HT-29 (cell line): ENCODE measurements at places on chromosomes 7 and 10.

- no peak for DNase-seq
Observed at GRCh38 chr10:129965959-129966358, 1.9 kb upstream of the EBF3 start.

- DNase-seq, result peak; percentile 5
Observed at GRCh38 chr10:75070961-75071428, 40.5 kb upstream of the SAMD8 start.

DNA sequence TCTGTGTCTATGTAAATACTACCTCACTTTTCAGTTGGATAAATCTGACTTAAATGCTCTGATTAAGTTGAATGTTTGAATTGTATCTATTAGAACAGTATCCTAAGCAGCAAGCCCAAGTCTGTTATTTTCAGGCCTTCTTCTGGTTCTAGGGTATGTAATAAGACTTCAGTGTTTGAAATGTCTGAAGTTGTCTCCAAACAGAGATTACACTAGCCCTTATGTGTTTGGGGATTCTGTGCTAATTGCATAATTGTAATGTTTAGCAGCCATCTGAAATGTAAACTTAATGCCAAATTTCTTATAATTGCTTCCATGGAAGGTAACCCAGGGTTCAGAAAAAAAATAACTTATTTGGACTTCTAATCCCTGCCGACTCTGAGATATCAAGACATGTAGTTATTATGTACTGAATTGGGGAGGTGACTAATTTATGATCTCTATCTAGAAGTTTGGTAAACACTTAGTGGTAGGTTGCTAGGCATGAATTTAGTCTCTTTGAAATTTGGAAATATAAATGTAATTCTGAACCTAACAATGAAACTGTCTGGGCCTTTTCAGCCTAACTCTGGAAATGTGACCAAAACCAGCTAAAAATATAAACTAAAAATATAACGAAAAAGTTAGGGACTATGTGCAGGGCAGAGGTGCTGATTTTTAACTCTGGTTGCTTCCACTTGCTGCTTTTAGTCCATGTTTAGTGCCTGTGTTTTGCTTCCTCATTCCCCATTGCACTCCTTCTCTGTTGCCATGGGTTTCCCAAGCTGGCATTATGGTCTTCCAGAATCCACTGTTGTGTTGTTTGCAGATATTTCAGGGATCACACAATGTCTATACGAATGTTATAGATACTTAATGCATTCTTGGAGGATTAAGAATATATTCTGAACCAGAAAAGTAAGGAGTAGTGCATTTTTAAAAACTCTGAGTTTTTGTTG, 54.8 kb downstream of the MCU start:
- DNase-seq, result peak; percentile 71

DNA sequence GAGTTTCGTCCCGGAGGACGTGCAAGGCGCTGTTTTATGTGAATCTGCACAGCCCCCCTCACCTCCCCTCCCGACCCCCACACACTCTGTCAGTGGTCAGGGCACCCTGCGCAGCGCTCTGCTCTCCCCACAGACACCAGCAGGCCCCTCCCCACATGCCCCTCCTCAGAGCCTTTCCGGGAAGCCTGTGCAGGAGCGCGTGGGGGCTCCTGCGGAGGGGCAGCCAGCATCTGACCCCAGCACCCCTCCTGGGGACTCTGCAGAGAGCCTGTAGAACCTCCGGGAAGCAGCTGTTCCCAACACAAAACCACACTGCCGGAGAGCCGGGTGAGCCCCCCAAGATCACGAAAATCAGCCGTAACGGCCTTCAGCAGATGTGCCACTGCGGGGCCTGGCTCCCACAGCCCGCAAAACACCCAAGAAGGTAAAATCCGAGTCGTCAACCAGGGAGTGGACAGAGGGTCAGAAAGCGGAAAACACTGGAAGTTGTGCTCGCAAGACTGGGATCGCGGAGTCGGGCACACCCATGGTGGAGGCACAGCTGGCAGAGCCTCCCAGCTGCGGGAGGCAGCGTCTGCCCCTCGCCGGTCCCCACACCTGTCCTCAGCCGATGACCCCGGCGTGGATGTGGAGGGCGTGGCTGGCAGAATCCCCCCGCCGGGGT, 53.8 kb upstream of the PDGFA start:
- no peak for DNase-seq

GRCh38 chr7:103990991-103991390, 1.5 kb upstream of the RELN start:
- DNase-seq, result no peak

DNA sequence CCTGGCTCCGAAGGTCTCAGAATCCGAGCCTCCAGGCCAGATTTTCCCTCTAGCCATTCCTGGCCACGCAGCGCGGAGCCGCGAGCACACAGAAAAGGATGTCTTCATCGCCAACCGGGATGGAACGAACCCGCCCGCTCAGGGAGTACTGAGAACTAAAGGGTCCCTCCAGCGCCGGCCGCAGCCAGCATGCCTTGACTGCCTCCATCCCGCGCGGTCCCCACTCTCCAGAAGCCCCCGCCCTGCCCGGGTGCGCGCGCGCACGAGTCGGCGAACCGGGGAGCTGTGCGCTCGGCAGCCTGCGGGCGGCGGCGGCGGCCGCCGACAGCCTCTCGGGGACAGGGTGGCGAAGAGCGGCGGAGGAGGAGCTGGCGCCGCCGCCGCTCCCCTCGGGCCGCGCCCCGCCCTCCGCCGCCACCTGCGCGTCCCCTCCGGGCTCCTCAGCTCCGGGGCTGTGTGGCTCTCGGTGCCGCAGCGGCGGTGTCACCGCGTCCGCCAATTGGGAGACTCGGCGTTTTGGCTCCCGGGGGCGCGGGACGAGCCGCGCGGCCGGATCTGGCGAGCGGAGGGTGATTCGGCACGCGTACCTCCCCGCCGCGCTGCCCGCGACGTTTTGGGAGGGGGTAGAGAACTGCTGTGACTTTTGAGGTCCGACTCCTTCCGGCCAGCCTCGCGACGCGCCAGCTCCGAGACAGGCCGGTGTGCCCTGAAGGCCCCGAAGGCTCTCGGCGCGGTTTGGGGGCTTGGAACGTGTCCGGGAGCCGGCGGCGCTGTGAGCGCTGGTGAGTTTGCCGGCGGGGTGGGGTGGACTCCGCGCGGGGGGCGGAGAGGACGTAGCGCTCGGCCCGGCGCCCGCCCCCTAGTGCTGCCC, 453 bp upstream of the GALNT17 start:
- no peak for DNase-seq

DNA sequence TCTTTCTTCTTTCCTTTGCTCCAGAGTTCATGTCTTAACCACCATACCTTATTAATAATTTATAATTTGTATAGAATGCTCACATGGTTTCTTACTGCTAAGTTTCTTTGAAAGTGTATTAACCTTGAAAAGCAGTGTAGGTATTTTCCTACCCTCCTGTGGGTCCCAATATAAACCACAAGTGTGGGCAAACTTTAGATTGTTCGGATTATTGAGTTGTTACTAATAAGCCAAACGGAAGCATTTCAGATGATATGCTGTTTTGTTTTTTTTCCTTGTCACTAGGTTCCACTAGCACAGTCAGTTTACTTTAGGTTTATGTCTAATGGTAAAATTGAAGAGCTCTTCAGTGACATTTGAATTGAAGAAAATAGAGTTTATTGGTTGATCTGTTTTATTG, 10.2 kb downstream of the SSBP1 start:
- no peak for DNase-seq

DNA sequence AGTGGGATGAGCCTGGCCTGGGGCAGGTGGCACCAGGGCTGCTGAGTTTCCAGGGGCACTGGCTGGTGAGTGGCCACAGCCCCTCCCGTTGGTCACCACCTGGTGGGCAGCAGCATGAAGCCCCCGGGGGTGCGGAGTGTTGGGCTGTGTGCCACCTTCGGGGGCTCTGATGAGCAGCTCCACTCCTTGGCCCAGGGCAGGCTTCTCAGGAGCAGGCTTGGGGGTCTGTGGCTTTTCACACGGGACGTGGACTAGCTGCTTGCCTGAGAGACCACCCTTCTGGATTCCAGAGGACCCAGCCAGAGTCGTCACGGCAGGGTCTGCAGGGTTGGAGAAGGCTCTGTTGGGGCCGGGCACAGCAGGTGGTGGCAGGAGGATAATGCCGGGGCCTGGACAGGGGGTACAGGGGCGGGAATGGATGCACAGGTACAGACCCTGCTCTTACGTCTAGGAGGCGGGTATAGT, 193.1 kb downstream of the ADARB2 start:
- DNase-seq, result no peak

- DNase-seq, result no peak
Observed at GRCh38 chr7:106563466-106564150, 97.3 kb downstream of the CCDC71L start.

GRCh38 chr10:12589291-12589690, 239.9 kb downstream of the CAMK1D start:
- no peak for DNase-seq

DNA sequence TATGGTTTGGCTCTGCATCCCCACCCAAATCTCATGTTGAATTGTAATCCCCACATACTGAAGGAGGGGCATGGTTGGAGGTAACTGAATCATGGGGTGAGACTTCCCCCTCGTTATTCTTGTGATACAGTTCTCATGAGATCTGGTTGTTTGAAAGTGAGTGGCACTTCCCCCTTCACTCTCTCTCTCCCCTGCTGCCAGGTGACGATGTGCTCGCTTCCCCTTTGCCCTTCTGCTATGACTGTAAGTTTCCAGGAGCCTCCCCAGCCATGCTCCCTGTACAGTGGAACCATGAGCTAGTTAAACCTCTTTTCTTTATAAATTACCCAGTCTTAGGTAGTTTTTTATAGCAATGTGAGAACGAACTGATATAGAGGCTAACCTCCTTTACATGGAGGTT, 16.6 kb downstream of the PLPP4 start:
- no peak for DNase-seq

GRCh38 chr10:43230909-43231522, 35.8 kb downstream of the RASGEF1A start:
- no peak for DNase-seq

- no peak for DNase-seq
Observed at GRCh38 chr7:2729893-2730716, 42.1 kb downstream of the AMZ1 start.

DNA sequence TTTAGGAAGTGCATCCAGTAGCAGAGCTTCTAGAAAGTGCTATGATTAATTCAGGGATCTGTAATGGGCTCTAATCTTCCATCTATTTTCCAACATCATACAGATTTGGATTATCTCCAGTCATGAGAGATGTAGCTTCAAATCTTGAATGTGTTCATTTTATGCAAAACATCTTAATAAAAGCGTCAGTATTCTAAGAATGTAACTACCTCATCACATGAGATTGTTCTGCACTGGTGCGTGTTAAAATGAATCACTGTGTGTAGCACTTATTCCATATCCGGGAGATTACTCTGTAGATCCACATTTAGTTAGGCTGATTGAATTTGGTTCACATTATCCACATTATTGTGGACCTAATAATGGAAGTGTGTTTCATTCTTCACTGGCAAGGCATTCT, 344.9 kb upstream of the CHRM2 start:
- DNase-seq, result no peak

- DNase-seq, result peak; percentile 58
Observed at GRCh38 chr10:60237977-60238758, 151.5 kb downstream of the ANK3 start.

GRCh38 chr7:156665101-156665500, 24.5 kb downstream of the RNF32 start:
- no peak for DNase-seq

GRCh38 chr10:12796401-12797160, 204.9 kb downstream of the CCDC3 start:
- no peak for DNase-seq

- no peak for DNase-seq
Observed at GRCh38 chr10:119343011-119343601, 135.7 kb downstream of the GRK5 start.

GRCh38 chr10:71694567-71694968, 25.0 kb downstream of the C10orf105 start:
- DNase-seq, result no peak

DNA sequence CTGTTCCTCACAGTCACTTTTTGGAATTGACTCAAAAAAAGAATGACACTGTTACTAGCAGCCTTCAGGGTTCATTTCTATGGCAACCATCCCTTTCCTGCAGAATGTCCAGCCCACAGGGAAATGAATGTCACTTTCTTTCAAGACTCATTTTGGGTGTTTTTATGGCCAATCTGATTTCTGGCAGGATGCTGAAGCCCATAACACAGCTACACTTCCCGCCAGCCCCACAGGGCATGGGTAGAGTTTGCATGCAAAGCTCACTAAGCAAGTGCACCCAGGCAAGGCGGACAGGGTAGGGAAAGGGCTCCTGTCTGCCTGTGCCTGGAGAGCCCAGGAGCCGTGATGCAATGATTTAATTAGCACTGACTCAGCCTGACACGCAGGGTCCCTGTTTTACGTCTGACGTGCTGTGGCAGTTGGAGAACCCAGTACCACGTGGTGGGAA, 26.1 kb upstream of the GPAM start:
- DNase-seq, result no peak

- DNase-seq, result no peak
Observed at GRCh38 chr10:74092372-74092771, 58.3 kb downstream of the AP3M1 start.
